ENCODE measurements at places on chromosomes 5 and 9. TPM values are rescaled to one million over a fixed set of nuclear protein-coding genes. Genes with fewer than 3 reads are reported as not detected.

DNA sequence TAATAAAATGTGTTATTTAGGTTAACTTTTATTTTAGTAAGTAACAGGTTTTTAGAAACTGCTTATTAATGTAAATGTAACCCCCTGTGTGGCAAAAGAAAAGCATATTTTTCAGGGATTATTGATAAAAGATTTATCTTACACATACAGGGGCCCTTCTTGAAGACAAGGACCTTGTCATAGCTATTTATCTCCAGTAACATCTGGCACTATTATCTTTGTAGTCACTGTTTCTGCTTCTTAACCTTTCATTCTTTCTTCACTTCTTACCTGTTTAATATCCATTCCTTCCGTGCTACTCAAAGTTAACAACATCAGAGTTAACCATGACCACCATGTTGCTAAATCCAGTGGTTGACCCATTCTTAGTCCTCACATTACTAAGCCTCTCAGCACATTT, 117.8 kb upstream of the VCAN start:
- no peak for DNase-seq

DNA sequence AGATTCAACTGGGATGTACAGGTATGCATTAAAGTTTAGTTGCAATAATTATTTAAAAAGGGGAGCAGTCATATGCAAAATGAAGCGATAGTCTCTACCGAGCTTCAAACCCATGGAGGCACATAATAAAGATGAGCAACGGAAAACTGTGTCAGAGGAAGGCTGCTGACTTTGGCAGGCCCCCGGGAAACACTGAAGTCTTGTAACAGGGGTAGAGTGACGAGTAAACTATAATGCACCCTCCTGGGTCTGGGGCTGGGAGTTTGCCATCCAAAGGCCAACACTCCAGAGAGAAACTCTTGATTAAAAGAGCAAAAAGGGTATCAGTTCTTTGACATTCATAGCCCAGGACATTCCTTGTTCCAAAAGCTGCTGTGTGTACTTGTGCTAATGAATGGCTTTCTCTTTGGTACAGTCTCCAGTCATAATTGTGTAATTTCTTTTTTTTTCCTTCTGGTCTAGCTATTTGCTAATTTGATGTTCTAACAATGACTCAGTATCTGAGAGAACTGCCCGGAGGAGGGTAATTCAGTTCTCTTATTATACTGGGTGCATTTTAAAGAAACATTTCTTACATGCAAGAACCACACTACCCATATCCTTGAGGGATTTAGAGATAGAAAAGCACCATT, 59.2 kb downstream of the TNC start:
- no peak for DNase-seq

DNA sequence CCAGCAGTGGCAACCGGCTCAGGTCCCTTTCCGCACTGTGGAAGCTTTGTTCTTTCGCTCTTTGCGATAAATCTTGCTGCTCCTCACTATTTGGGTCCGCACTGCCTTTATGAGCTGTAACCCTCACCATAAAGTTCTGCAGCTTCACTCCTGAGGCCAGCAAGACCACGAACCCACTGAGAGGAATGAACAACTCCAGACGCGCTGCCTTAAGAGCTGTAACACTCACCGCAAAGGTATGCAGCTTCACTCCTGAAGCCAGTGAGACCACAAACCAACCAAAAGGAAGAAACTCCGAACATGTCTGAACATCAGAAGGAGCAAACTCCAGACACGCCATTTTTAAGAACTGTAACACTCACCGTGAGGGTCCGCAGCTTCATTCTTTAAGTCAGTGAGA, 103.5 kb downstream of the GLIS3 start:
- DNase-seq, result no peak

ANKRD34B gene
- not detected for total RNA-seq

PRDM9 gene
- total RNA-seq, result not detected
